ENCODE measurements at places on chromosomes 4 and X. TPM values are rescaled to one million over a fixed set of nuclear protein-coding genes. Genes with fewer than 3 reads are reported as not detected.

Gene DMP1
- total RNA-seq = not detected

Gene CABS1
- total RNA-seq = not detected

DNA sequence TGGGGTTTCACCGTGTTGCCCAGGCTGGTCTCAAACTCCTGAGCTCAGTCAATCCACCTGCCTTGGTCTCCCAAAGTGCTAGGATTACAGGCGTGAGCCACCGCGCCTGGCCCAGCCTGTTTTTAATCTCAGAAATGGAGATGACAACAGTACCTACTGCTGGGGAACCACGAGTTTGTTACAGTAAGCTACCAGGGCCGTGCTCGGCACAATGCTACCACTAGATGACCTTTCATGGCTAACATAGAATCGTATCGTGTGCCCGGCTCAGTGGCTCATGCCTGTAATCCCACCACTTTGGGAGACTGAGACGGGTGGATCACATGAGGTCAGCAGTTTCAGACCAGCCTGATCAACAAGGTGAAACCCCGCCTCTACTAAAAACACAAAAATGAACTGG lies 90.8 kb upstream of the SLC34A2 start:
- no peak for DNase-seq

- DNase-seq = no peak
Measured at GRCh38 chr4:129394635-129395034, 298.7 kb downstream of the C4orf33 start.

GRCh38 chrX:48958635-48959094 lies 1.3 kb upstream of the OTUD5 start:
- DNase-seq = no peak

DNA sequence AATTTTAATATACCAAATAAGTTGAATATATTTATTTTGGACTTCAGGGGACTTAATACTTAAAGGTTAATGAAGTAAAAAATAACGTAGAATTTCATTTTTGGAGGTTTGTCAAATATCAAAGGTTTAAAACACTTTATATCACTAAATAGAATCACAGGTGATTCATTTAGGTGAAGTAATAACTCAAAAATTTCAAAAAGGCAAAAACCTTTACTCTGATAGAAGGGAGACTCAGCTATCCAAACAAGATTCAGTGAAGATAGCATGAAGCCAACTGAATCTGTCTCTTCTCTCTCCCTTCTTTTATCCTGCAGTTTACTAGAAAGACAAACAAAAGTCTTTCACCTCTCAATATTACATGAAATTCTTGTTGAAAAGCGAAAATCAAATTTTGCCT lies 110.2 kb upstream of the CYSLTR1 start:
- no peak for DNase-seq

GRCh38 chr4:145779319-145779801 lies 99.4 kb downstream of the C4orf51 start:
- DNase-seq = no peak

DNA sequence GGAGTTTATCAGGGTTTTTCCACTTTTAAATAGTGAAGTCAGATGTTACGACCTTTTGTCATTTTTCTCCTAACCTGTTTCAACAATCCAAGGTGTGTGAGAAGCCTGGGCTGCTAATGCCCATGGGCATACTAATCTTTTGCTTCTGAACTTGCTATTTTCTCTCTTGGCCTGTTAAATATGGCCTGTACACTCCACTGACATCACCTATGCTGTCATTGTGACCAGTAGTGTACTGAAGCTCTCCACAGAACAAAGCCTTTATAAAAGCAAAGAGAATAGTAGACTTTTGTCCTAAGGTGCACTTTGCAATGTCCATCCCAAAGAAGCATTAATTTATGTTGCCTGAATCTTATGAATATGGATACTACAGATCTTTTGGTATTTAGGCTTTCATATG lies 1490.5 kb downstream of the STIM2 start:
- DNase-seq = no peak
